ENCODE measurements at places on chromosomes 4 and X.

- no peak for DNase-seq
Measured at GRCh38 chrX:3777416-3777815, 64.0 kb upstream of the PRKX start.

DNA sequence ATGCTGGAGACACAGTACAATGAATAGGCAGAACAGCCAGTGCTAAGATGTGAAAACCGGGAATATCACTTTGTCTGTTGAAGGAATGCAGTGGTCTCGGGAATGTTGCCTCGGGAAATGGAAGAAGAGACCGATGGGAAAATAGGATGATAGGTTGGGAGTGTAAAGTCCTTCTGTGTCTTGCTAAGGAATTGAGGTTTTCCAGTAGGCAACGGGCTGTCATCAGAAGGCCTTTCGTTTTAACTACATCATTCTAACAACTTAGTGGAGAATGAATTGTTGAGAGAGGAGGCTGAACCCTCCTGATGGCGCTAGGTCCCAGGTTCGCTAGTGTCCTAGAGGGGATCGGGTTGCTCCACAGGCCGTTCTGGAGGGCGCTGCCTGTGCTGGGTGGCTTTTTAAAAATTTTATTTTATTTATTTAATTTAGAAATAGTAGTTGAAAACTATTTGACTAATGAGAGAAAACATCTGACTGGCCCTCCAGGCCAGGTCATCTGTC lies 730 bp downstream of the VBP1 start:
- DNase-seq, result peak; percentile 38

- peak; percentile 93 for DNase-seq
Measured at GRCh38 chr4:7803992-7804755, 135.5 kb downstream of the AFAP1 start.

- DNase-seq, result no peak
Measured at GRCh38 chrX:147776988-147777387, 134.7 kb upstream of the FMR1 start.

DNA sequence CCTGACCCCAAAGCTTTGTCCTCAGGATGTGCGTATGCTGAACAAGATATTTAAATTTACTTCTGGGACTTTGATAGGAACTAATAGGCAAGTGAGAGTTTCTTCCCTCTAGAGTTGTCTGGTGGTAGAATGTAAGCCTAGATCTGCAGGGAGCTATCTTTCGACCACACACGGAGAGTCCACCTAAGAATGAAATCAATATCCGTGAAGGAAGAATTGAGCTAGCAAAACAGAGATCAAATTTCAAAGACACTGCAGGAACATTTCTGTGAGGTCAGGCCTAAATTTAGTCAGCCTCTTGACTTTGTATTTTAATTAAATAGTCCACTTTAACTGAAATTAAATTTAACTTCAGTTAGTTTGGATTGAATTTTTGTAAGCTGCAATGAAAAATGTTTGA lies 871.3 kb downstream of the RAB28 start:
- no peak for DNase-seq

Measured in H7 (cell line).